ENCODE measurements at places on chromosomes 3 and 15.

- no peak for DNase-seq
These were observed 239.3 kb upstream of the GBE1 start for GRCh38 chr3:82000773-82001172.

- DNase-seq: no peak
These were observed 147.4 kb downstream of the ATP10A start for GRCh38 chr15:25715536-25716413.

DNA sequence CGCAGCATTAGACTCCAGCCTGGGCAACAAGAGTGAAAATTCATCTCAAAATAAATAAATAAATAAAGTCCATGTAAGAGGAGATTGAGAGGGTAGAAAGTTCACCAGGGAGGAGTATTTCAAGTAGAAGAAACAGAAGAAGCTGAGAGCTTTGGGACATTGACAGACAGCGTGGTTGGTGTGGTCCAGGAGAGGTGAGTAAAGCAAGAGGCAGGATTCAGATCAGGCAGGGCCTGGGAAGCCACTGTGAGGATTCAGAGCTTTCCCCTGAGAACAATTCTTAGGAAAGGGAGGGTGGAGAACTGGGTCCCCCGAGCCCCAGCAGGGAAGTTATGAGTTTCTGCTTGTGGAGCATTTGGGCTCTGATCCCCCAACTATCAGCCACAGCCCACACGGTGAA, 54.2 kb upstream of the AMOTL2 start:
- DNase-seq: no peak

DNA sequence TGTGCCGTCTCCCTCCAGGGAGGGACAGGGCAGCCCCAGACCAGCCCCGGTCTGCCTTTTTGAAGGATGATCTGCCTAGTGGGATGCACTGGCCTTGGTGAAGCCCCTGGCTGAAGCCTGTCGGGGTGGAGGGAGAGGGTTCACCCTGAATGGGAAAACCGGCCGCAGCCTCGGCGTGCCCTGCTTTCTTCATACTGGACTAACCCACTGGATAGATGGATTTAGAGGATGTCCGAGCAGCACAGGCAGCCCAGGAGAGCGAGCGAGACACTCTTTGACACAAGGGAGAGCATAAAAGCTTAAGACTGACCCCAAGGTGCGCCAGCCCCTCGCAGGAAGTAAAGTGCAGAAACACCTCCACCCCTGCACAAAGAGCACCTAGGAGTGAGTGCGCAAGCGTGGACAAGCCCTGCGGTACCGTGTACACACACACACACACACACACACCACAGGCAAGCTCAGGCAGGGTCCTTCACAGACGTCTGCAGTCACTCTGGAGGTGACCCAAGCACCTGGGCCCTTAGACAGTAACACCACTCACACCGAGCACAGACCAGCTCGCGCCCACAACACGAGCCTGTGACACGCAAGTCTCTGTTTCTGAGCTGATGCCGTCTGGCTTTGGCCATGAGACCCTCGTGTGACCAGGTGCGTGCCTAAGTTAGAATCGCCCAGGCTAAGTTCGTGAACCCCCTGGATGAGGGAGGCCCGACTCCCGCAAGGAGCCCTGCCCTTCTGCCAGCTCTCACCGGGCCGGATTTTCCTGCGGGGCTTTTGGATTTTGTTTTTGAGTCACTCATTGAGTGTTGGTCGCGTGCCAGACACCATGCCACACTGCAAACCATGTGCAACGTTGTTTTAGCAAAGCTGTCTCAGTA, 11.3 kb downstream of the SEMA4B start:
- DNase-seq: peak; percentile 15

- DNase-seq: no peak
These were observed 110.5 kb upstream of the GAP43 start for GRCh38 chr3:115512565-115513415.

GRCh38 chr3:79521221-79521848, 246.5 kb downstream of the ROBO1 start:
- DNase-seq: no peak

- DNase-seq: no peak
These were observed 40.6 kb upstream of the TNFAIP8L3 start for GRCh38 chr15:51135276-51135675.

GRCh38 chr3:156150434-156151066, 30.2 kb downstream of the KCNAB1 start:
- no peak for DNase-seq

DNA sequence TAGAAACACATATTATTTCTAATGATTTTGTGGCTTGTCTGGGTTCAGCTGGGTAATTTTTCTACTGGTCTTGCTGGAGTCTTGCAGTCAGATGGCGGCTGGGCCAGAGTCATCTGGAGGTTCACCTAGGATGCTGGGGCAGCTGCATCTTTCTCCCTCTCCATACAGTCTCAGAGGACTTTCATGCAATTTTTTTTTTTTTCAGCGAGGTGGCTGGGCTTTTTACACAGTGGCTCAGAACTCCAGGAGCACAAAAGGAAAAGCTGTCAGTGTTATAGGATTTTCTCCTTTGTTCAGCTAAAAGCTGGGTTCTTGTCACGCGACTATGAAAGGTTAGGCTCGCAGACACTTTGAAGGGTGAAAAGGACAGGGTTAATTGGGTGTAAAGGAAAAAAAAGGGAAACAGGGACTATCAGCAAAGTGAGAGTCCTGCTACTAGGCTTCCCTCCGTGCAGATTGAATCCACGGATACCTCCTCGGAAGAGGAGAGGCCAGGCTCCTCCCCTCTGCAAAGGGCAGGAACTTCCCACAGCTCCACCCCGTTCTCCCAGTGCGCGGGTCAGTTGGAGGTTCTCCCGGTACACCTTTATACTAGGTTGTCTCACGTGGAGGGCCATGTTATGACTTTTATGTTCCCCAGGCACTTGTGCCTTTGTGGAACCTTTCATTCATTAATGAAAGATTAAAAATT, 44.3 kb downstream of the ADGRG7 start:
- DNase-seq: no peak

DNA sequence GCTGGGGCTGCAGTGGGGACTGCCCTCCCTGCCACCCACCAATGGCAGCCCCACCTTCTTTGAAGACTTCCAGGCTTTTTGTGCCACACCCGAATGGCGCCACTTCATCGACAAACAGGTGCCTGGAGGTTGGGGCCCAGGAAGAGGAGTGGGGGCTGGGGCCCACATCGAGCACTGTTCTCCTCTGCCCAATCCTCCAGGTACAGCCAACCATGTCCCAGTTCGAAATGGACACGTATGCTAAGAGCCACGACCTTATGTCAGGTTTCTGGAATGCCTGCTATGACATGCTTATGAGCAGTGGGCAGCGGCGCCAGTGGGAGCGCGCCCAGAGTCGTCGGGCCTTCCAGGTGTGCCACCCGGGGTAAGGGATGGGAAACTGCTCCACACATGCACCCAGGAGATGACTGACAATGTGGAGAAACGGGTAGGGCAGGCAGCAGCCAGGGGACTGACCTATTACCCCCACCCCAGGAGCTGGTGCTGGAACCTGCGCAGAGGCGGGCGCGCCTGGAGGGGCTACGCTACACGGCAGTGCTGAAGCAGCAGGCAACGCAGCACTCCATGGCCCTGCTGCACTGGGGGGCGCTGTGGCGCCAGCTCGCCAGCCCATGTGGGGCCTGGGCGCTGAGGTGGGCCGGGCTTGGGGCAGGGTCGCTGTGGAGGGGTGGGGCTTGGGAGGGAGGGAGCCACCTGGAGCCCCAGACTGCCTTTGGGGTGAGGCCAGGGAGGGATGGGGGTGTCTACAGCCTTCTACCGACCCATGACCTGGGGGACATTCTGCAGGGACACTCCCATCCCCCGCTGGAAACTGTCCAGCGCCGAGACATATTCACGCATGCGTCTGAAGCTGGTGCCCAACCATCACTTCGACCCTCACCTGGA, 22.9 kb downstream of the NBEAL2 start:
- no peak for DNase-seq

DNA sequence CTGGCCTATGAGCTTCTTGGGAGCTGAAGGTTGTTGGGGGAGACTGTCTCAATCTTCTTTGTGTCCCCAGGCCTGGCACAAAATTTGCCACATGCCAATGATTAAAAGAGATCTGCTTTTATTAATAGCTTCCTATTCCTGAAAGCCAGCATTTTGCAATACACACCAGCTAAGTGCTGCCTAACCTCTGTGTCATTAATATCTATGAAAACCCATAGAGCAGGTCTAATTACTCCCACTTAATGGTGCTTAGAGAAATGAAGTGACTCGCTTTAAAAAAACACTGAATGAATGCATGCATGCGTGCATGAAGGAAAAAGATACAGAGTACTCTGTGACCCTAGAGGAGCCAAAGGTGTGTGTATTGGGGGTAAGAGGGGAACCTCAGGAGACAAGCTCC, 55.0 kb downstream of the SLC6A1 start:
- no peak for DNase-seq
